ENCODE measurements at places on chromosomes 5 and 9.
A peak's percentile ranks its signal among the peaks of the same experiment; 100 is the strongest.

- H3K4me1 ChIP-seq = peaks cover 10% of the 10 kb centered on the region
- H3K27ac ChIP-seq = no peak overlapping the region
- H3K36me3 ChIP-seq = peaks cover 2% of the 10 kb centered on the region
- H3K4me3 ChIP-seq = no peak overlapping the region
- peaks cover 12% of the 10 kb centered on the region for H3K27me3 ChIP-seq
- no peak for DNase-seq
Measured at GRCh38 chr9:132244582-132245455, 83.0 kb downstream of the NTNG2 start.

DNA sequence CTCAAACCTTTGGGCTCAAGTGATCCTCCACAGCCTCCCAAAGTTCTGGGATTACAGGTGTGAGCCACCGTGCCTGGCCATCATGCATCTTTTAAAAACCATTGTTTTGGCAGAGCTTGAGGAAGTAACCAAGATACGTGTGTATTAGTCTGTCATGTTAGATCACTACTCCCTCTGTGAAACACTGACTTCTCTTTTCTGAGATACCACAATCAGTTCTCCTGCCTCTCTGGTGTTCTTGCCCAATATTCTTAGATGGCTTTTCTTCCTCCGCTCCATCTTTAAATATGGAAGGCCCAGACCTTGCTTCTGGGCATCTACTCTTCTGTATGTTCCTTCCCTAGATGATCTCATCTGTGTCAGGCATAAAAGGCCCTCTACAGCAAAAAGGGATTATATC lies 14.2 kb upstream of the CCNB1 start:
- H3K4me1 ChIP-seq = no peaks in the 10 kb centered on the region
- no peak for DNase-seq
- H3K27me3 ChIP-seq = no peaks in the 10 kb centered on the region
- H3K36me3 ChIP-seq = peaks cover 2% of the 10 kb centered on the region

DNA sequence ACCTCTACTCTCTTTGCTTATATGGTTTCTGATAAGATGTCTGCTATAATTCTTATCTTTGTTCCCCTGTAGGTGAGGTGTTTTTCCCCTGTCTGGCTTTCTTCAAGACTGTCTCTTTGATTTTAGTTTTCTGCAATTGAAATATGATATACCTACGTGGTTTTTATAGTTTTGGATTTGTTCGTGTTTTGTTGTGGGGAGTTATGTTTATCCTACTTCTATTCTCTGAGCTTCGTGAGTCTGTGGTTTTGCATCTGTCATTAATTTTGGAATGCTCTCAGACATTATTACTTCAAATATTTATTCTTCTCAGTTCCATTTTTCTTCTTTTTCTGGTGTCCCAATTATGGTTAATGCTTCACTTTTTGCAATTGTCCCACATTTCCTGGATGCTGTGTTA lies 521.3 kb downstream of the KCTD16 start:
- H3K4me1 ChIP-seq = no peaks in the 10 kb centered on the region
- no peak overlapping the region for H3K27ac ChIP-seq
- no peak overlapping the region for H3K4me3 ChIP-seq
- no peak for DNase-seq

GRCh38 chr5:109354761-109355160 lies 55.0 kb downstream of the PJA2 start:
- H3K4me1 ChIP-seq = peaks cover 15% of the 10 kb centered on the region
- H3K4me3 ChIP-seq = no peak overlapping the region
- H3K27me3 ChIP-seq = no peaks in the 10 kb centered on the region
- no peak overlapping the region for H3K27ac ChIP-seq

GRCh38 chr5:136193322-136193935 lies 467 bp upstream of the SMIM32 start:
- H3K27ac ChIP-seq = no peak overlapping the region
- no peak for DNase-seq
- no peak overlapping the region for H3K4me3 ChIP-seq

DNA sequence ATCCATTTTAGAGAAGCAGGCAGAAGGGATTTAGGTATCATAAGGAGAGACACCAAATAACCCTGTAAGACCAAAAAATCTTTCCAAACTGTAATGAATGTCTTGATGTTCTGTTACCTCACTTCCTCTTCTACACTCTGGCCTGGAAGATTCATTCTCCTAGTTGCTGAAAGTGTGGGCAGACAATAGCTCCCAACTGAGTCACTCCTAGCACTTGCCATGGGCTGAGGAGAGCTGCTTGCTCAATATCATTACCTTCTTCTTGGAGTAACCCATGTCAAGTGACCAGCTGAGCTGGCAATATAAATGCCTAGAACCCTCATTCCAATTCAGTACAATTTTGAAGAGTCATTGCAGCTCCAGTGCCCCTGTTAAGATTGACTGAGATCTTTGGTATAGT lies 1985.5 kb upstream of the CDH6 start:
- H3K27me3 ChIP-seq = no peaks in the 10 kb centered on the region
- DNase-seq = no peak
- no peaks in the 10 kb centered on the region for H3K36me3 ChIP-seq
- no peak overlapping the region for H3K27ac ChIP-seq
- no peaks in the 10 kb centered on the region for H3K4me1 ChIP-seq

- peaks cover 9% of the 10 kb centered on the region for H3K36me3 ChIP-seq
- H3K27ac ChIP-seq = no peak overlapping the region
- H3K4me3 ChIP-seq = no peak overlapping the region
- H3K4me1 ChIP-seq = no peaks in the 10 kb centered on the region
- H3K27me3 ChIP-seq = peaks cover 66% of the 10 kb centered on the region
Measured at GRCh38 chr5:3594510-3595005, 1.1 kb upstream of the IRX1 start.

DNA sequence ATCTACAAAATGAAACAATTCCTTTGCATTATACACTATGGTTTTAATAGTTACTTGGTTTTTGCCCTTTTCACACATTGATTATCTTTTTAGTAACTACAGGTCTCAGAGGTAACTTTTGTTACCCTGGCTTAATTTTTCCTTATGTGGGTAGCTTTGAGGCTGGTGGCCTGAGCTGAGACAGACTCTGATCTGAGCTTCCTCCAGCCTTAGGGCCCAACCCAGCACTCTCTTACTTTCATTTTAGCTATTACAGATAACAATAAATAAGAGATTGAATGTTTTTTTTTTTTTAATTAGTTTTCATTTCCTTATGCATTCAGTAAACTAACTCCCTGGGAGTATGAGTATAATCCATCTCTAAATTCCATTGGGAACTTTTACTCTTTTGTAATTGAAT lies 15.1 kb upstream of the OXCT1 start:
- H3K4me1 ChIP-seq = peaks cover 2% of the 10 kb centered on the region
- DNase-seq = no peak
- peaks cover 27% of the 10 kb centered on the region for H3K27me3 ChIP-seq

DNA sequence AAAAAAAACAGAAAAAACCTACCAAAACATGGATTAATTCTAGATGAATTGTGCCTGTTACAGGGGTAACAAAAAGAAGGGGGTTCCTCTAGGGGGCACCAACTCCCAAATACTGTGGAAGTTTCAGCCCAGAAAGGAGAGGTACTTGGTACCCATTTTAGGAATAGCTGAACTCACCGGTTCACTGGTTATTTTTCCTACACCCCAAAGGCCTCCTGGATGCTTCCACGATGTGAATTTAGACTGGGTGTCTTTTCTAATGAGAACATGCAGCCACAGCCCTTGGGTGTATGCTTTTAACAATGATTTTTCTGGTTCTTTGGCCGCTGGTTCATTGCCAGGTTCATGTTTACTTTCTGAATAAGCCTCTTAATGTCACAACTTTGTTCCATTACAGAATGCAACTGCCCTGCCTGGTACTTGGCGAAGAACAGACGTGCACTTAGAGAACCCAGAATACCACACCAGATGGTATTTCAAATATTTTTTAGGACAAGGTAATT lies 46.7 kb downstream of the GARNL3 start:
- H3K27me3 ChIP-seq = peaks cover 11% of the 10 kb centered on the region
- no peaks in the 10 kb centered on the region for H3K4me1 ChIP-seq
- DNase-seq = no peak
- no peak overlapping the region for H3K4me3 ChIP-seq
- peaks cover 7% of the 10 kb centered on the region for H3K36me3 ChIP-seq

- no peak overlapping the region for H3K27ac ChIP-seq
- H3K4me1 ChIP-seq = no peaks in the 10 kb centered on the region
- no peak overlapping the region for H3K4me3 ChIP-seq
- DNase-seq = no peak
Measured at GRCh38 chr9:100170085-100170484, 71.0 kb downstream of the INVS start.

- H3K4me1 ChIP-seq = no peaks in the 10 kb centered on the region
- H3K27me3 ChIP-seq = peaks cover 50% of the 10 kb centered on the region
- no peak overlapping the region for H3K4me3 ChIP-seq
- no peak for DNase-seq
Measured at GRCh38 chr5:59891962-59892643, 1.4 kb downstream of the PDE4D start.

- no peak overlapping the region for H3K4me3 ChIP-seq
- no peak for DNase-seq
- no peaks in the 10 kb centered on the region for H3K4me1 ChIP-seq
- no peaks in the 10 kb centered on the region for H3K27me3 ChIP-seq
Measured at GRCh38 chr9:133942206-133942975, 49.7 kb downstream of the VAV2 start.

GRCh38 chr5:50415912-50416311 lies 25.2 kb downstream of the EMB start:
- peaks cover 5% of the 10 kb centered on the region for H3K36me3 ChIP-seq
- H3K4me1 ChIP-seq = peaks cover 51% of the 10 kb centered on the region
- peak overlapping the region; percentile 90 for H3K27ac ChIP-seq
- DNase-seq = no peak
- no peak overlapping the region for H3K4me3 ChIP-seq
- H3K27me3 ChIP-seq = no peaks in the 10 kb centered on the region

GRCh38 chr9:69168709-69169217 lies 5.3 kb upstream of the TJP2 start:
- H3K4me1 ChIP-seq = peaks cover 22% of the 10 kb centered on the region
- peaks cover 6% of the 10 kb centered on the region for H3K36me3 ChIP-seq
- H3K27ac ChIP-seq = peak overlapping the region; percentile 84
- peaks cover 11% of the 10 kb centered on the region for H3K27me3 ChIP-seq

DNA sequence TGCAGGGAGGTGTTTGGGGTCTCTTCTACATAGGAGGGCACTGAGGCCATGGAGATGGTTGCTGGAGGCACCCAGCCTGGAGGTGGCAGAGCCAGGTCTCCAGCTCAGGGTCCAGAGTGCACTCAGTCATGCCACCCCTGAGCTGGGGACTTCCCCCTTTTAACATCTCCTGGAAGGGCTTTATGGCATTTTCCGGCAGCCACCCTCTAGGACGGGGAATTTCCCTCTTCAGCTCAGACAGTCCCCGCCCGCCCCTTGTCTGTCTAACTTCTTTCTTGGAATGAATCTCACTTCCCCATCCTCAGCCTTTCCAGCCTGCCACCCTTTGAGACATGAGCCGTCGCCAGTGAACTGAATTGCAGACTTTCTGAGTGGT lies 49.9 kb downstream of the COL15A1 start:
- peaks cover 27% of the 10 kb centered on the region for H3K27me3 ChIP-seq
- peaks cover 2% of the 10 kb centered on the region for H3K36me3 ChIP-seq
- no peak overlapping the region for H3K4me3 ChIP-seq
- DNase-seq = no peak

DNA sequence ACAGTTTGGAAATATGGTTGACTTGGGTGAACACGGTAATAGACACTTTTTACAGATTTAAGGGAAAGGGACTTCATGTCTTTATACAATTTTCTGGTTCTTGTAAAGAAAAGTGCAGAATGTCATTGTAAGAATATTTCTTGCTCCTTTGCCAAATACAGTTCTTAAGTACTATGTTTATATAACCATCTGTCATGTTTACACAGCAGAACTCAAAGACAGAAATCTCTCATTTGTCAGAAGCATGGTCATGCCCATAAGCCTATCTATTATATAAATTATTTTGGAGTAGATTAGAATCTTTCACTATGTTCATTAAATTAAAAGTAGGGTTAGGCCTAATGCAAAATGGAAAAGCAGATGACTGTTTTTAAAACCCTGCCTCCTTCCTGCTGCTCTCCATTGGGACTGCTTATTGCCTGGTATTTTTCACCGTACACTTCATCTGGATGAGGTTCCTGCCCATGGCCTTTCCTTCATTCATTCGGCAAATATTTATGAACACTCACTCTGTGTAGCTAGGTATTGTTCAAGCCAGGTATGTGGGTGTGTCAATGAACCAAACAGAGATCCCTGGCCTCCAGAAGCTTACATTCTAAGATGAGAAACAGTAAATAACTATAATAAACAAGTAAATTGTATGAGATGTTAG lies 558.1 kb downstream of the NR2F1-AS1 start:
- DNase-seq = no peak
- no peaks in the 10 kb centered on the region for H3K27me3 ChIP-seq
- no peak overlapping the region for H3K27ac ChIP-seq
- H3K4me1 ChIP-seq = no peaks in the 10 kb centered on the region
- H3K36me3 ChIP-seq = no peaks in the 10 kb centered on the region
